ENCODE measurements at places on chromosomes 7 and 10. TPM values are rescaled to one million over a fixed set of nuclear protein-coding genes. Genes with fewer than 3 reads are reported as not detected.

Gene GTPBP4
- 53.4 TPM for total RNA-seq

Gene PNLIP
- not detected for total RNA-seq

DNA sequence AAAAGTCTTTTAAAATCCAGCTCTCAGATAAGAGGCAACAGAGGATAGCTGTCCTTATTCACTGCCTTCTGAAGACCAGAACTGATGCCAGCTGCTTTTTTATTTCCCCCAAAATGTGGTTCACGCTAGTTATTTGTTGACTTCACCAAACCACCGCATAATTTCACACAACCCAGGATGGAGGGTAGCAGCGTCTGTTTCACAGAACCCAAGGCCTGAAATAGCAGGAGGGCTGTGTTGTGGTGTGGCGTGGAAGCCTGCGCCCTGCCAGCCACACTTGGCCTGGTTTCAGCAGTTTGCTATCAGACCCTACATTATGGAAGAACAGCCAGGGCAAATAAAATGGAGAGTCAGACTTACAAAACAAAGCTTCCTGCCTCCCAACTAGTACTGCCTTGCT lies 155.4 kb downstream of the DYNC1I1 start:
- no peaks in the 10 kb centered on the region for H3K27me3 ChIP-seq
- no peaks in the 10 kb centered on the region for H3K4me1 ChIP-seq
- DNase-seq: no peak
- H3K36me3 ChIP-seq: no peaks in the 10 kb centered on the region
- no peak overlapping the region for H3K4me3 ChIP-seq
- H3K27ac ChIP-seq: no peak overlapping the region

- no peak overlapping the region for H3K4me3 ChIP-seq
- no peak overlapping the region for H3K27ac ChIP-seq
- peak; percentile 44 for DNase-seq
- peaks cover 10% of the 10 kb centered on the region for H3K4me1 ChIP-seq
- no peaks in the 10 kb centered on the region for H3K36me3 ChIP-seq
These were observed 21.6 kb upstream of the GIMAP8 start for GRCh38 chr7:150428671-150429451.

DNA sequence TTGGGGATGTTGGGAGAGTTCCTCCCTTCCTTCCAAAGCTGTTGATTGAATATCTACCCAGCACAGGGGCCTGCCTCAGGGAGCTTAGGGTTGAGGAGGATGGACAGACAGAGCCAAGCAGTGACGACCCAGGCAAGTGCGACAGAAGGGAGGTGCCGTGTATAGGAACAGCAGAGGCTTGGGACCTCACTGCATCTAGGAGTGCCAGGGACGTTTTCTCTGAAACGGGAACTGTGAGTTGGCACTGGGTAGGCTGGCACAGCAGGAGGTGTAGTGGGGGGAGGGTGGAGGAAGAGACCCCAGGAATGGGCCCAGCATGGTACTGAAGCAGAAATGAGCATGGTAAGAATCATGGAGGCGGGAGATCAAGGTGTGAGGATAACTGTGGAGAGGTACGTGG lies 55.3 kb upstream of the MGMT start:
- no peak overlapping the region for H3K4me3 ChIP-seq
- no peak overlapping the region for H3K27ac ChIP-seq
- no peaks in the 10 kb centered on the region for H3K4me1 ChIP-seq
- no peak for DNase-seq

GRCh38 chr10:52108236-52108635 lies 205.8 kb upstream of the DKK1 start:
- H3K27me3 ChIP-seq: no peaks in the 10 kb centered on the region
- no peaks in the 10 kb centered on the region for H3K36me3 ChIP-seq
- no peak overlapping the region for H3K27ac ChIP-seq
- no peak for DNase-seq
- peaks cover 10% of the 10 kb centered on the region for H3K4me1 ChIP-seq
- H3K4me3 ChIP-seq: no peak overlapping the region
